ENCODE measurements at places on chromosomes 11 and 22.

- DNase-seq: no peak
Observed at GRCh38 chr11:35798423-35798822, 135.8 kb downstream of the TRIM44 start.

- no peak for DNase-seq
Observed at GRCh38 chr11:65321076-65321475, 6.4 kb downstream of the CDC42EP2 start.

DNA sequence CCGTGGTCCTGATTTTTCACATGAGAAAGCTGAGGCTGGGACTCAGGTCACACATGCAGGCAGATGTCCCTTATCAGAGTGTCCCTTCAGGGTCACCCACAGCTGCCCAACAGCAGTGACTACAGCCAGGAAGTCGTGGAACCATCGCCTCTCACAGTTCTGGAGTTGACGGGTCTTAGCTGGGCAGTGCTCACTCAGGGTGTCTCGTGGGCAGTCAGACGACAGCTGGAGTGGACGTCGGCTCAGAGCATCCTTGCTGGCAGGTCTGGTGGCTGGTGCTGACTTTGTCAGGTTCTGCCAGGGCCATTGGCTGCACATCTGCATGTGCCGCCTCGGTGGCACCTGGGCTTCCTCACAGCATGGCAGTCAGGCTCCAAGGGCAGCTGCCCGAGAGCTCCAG, 35.6 kb upstream of the TH start:
- no peak for DNase-seq

DNA sequence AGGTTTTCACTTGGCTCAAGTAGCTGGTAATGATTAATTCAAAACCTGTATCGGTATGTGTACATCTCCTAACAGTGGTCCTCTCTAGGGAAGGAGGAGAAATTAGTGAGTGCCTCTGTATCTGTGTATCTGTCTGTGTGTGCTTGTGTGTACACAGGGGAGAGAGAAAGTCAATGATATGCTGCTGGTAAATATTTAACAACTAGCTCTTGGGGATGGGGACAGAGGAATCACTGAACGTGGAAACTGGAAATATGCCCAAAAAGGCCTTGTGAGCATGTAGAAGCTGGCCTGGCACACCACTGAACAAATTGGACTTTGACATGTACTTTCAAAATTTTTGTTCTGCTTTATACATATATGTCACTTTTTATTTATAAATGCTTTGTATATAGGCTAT, 214.0 kb upstream of the SYN3 start:
- no peak for DNase-seq

GRCh38 chr22:35752006-35752862, 34.6 kb downstream of the APOL5 start:
- DNase-seq: no peak

GRCh38 chr11:33530815-33531214, 169.8 kb downstream of the C11orf91 start:
- DNase-seq: no peak

GRCh38 chr11:19869466-19869865, 156.8 kb downstream of the NAV2 start:
- DNase-seq: no peak

- no peak for DNase-seq
Observed at GRCh38 chr11:122095681-122096262, 20.2 kb downstream of the BLID start.

GRCh38 chr22:19578180-19579004, 54.2 kb upstream of the CLDN5 start:
- no peak for DNase-seq

DNA sequence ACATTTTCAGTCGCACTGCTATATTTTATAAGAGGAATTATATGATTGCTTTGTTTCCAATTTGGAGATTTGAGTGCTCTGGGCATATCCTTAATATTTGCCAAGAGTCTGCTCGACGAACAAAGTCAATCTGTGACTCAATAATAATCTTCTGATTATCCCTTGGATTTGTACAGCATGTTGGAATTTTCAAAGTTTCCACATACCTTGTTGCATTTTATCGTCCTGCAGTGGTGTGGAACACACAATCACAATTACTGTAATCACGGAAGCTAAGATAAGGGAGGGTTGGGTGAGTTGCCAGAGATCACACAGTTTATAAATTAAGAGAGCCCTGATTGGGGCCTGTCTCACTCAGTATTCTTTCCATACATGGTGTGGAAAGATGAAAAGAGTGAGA, 189.3 kb downstream of the GUCY1A2 start:
- no peak for DNase-seq

DNA sequence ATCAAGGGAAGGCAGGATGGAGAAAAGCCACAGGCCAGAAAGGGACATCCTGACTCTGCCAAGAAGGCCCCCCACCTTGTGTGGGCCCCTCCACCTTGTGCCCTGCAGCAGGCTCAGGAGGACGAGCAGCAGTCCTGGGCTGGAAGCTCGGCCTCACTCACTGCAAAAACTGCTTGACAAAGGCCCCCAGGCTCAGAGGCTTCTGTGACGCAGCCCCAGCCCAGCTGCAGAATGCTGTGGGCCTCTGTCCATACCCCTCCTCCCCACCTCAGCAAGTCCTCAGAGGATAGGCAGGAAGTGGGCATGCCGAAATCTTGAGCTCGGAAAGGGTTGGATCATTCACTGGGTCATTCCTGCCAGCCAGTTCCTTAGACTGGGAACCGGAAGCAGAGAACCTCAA, 61.9 kb downstream of the NRXN2 start:
- no peak for DNase-seq

GRCh38 chr11:370070-370941, 1.0 kb downstream of the B4GALNT4 start:
- DNase-seq: no peak

All from T follicular helper cell (primary cell).